ENCODE measurements at places on chromosomes 7 and 10. TPM values are rescaled to one million over a fixed set of nuclear protein-coding genes. Genes with fewer than 3 reads are reported as not detected.

GRCh38 chr7:132440151-132440550, 136.1 kb downstream of the PLXNA4 start:
- no peak for DNase-seq

GRCh38 chr10:103960103-103960502, 6.8 kb upstream of the SLK start:
- DNase-seq = no peak

GRCh38 chr10:93715345-93715744, 13.0 kb upstream of the FRA10AC1 start:
- DNase-seq = no peak

- DNase-seq = no peak
Measured at GRCh38 chr7:101241015-101241363, 3.4 kb upstream of the CLDN15 start.

GRCh38 chr7:133570321-133570720, 317.4 kb downstream of the EXOC4 start:
- DNase-seq = no peak

DNA sequence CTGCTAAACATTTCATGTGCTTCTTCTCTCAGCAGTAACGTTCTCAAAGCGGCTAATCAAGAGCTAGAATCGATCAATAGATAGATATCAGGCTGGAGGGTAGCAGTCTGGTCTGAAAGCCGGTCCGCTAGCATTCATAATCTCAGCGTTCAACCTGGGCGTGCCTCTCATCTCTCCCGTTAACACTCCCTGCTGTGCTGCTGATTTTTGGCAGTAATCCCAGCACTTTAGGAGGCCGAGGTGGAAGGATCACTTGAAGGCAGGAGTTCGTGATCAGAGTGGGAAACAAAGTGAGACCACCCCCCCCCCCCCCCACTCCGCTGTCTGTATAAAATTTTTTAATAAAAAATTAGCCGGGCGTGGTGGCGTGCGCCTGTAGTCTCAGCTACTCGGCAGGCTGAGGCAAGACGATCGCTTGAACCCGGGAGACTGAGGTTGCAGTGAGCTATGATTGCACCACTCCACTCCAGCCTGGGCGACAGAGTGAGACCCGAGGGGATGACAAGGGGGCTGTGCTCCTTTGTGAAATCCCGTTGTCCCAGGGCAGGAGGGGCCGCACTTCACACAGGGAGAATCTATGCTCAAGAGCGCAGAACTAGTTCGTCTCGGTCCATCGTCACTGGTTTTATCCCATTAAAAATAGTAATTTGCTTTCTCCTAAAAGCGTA, 624 bp upstream of the CEP55 start:
- no peak for DNase-seq

- no peak for DNase-seq
Measured at GRCh38 chr10:10942441-10942840, 75.2 kb upstream of the CELF2 start.

DNA sequence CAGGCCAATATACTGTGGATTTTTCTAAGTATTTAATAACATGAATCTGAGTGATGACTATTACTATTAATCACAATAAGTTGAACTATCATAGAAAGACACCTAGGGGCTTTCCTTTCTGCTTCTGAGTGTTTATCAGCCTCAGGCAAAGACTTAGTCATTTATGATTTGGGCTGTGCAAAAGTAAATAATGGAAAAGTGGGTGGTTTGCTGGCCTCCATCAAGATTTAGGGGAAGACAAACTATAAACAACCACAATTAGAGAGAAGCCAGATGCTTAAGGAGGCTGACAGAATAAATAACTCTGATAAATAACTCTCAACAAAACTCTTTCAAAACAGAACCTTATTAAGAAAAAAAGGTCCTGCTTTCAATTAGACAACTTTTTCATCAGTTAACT, 64.7 kb downstream of the MACC1 start:
- DNase-seq = no peak

DNA sequence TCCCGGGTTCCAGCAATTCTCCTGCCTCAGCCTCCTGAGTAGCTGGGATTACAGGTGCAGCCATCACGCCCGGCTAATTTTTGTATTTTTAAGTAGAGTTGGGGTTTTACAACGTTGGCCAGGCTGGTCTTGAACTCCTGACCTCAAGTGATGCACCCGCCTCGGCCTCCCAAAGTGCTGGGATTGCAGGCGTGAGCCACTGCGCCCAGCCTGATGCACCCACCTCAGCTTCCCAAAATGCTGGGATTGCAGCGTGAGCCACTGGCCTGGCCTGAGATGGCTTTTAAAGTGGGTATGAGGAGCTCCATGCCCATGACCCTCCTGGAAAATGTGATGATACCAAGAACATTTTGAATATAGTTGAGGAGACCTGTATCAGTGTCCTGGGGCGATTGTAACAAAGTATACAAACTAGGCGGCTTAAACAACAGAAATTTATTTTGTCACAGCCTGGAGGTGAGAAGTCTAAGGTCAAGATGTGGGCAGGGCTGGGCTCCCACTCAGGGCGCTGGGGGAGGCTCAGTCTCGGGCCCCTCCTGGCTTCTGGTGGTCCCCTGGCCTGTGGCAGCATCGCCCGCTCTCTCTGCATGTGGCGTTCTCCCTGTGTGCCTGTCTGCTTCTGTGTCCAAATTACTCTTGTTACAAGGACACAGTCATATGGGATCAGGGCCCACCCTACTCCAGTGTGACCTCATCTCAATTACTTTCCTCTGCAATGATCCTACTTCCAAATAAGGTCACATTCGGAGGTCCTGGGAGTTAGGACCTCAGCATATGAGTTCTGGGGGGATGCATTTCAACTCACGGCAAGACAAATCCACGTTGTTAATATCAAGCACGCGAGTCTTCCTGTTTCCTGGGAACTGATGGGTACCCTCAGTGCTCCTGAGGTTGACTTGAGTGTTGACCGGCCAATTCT, 108.8 kb downstream of the ACTR3B start:
- no peak for DNase-seq

GRCh38 chr7:158271646-158272045, 316.0 kb downstream of the PTPRN2 start:
- no peak for DNase-seq

DNA sequence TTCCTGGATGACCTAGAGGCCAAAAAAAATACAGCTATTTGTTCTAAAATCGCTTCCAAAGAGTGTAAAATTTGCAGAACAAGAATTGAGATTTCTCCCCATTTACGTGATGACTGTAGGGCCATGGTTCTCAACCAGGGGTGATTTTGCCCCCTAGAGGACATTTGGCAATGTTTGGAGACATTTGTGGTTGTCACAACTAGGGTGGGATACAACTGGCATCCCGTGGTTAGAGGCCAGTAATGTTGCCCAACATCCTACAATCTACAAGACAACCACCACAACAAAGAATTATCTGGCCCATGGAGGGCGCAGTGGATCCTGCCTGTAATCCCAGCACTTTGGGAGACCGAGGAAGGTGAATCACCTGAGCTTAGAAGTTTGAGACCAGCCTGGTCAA, 22.8 kb upstream of the MALSU1 start:
- no peak for DNase-seq

GRCh38 chr10:78357141-78358063, 323.7 kb downstream of the RPS24 start:
- no peak for DNase-seq

The PAX4 gene
- total RNA-seq = not detected

The BTBD16 gene
- not detected for total RNA-seq

The INMT gene
- total RNA-seq = 1.2 TPM
